ENCODE measurements at places on chromosomes 4 and X.
A peak's percentile ranks its signal among the peaks of the same experiment; 100 is the strongest.

DNA sequence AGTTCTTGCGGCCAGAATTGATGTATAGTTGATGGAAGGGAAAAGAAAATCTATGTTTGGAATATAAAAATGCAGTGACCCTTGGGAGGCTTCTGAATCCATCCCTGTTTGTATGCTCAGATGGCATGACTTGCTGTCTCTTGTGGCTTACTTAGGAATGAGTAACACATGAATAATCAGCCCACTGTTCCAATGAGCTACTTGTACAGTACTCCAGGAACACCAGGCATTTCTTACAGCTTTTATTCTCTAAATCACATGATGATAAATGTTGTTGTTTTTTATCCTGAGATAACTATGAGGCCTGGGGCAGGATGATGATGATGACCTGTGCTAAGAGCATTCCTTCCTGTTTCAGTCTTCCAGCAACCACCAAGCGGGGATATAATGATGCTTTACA is 18.9 kb downstream of the TMPRSS11E start:
- no peak for DNase-seq

- DNase-seq = no peak
These were observed 8.6 kb upstream of the ARHGAP10 start for GRCh38 chr4:147723326-147723725.

DNA sequence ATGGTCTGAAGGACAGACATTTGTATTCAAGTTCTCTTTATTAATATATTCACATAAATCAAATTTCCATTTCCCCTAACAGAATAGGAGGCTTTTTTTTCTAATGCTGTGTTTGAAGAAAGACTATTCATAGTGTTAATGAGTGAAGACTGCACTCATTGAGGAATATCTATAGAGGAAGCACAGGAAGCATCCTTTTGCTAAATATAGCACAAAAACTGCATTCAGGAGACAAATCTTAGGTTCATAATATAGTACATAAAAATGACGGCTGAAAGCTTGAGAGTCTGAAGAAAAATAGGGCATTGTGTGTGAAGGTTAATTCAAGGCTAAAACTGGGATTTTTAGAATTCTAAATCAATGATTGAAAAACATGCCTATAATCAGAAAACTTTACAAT is 50.4 kb upstream of the ANKRD50 start:
- DNase-seq = no peak

GRCh38 chr4:133559987-133560386 is 410.9 kb downstream of the PCDH10 start:
- DNase-seq = no peak

DNA sequence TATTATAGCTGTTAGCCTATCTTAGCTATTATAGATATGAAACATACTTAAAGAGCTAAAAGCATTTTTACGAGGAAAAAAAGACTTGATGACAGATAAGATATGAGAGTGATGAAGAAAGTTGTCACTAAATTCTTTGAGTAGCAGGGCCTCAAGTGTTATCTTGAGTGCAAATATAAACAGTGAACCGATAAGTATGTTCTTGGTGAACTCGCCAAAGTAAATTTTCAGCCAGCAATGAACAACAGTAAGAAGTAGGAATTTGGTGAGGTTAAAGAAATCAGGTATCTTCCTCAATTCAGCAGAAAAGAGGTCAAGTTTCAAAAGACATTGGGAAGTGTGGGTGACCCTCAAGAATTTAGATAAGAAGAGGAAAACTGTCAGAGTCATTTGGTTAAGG is 471.8 kb upstream of the FTHL17 start:
- no peak for DNase-seq

GRCh38 chr4:58136604-58137003 is 1026.4 kb upstream of the IGFBP7 start:
- peak; percentile 19 for DNase-seq

GRCh38 chrX:154748712-154749339 is 2.1 kb downstream of the GAB3 start:
- peak; percentile 19 for DNase-seq

DNA sequence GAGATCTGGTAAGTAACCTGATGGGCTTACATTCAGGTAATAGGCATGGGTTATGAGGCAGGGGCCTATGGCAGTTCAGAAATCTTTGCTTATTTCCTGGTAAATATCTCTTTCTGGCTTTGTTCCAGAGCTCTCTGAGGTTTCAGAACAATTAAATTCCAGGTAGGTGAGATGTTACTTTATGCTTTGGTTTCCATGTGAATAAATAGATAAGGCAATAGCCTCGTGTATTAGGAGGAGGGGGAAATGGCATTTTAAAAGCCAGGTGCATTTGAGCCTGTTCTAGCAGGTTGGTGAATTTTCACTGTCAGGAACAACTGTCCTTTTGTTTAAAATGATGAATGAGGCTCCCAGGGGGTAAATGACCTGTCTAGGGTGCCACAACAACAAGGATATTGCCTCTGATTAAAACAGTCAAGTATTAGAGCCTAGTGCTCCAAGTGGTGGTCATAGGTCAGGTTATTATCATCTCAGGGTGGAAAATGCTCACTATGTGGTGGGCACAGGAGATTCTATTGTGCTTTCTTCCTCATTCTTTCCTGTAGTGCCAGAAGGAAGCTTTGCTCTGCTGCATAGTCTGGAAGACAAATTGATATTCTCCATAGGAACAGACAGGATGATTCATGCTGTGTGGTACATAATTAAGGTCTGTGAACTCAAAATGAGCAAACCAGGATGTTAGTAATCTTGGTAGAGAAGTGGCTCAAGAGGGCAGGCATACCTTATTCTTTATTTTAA is 296.2 kb downstream of the INPP4B start:
- DNase-seq = no peak

- DNase-seq = no peak
These were observed 160.2 kb upstream of the CPEB2 start for GRCh38 chr4:14841801-14842768.
